AG04450 (cell line): ENCODE measurements at places on chromosomes 2 and 18. TPM values are rescaled to one million over a fixed set of nuclear protein-coding genes. Genes with fewer than 3 reads are reported as not detected.

LMAN1 gene
- 110 and 159 TPM in 2 replicates for polyA plus RNA-seq

CAPN13 gene
- polyA plus RNA-seq, result not detected in 2 replicates

AQP12A gene
- polyA plus RNA-seq, result not detected in 2 replicates

CD207 gene
- polyA plus RNA-seq, result not detected in 2 replicates

GAL3ST2 gene
- polyA plus RNA-seq, result not detected in 2 replicates

GAREM2 gene
- polyA plus RNA-seq, result 2.8 and 3.1 TPM in 2 replicates

C1GALT1C1L gene
- 0.51 and 0.77 TPM in 2 replicates for polyA plus RNA-seq

CHN1 gene
- polyA plus RNA-seq, result 207 and 258 TPM in 2 replicates

CERKL gene
- 0.09 TPM in 1 of 2 replicates, not detected in the other for polyA plus RNA-seq

INHBB gene
- polyA plus RNA-seq, result 0.05 and 0.09 TPM in 2 replicates

DNAH6 gene
- polyA plus RNA-seq, result 0.02 and 0.05 TPM in 2 replicates

ZNF892 gene
- polyA plus RNA-seq, result 1.6 TPM in 2 replicates

DCC gene
- 0.46 and 0.67 TPM in 2 replicates for polyA plus RNA-seq

GKN1 gene
- polyA plus RNA-seq, result not detected in 2 replicates

NTSR2 gene
- not detected in 2 replicates for polyA plus RNA-seq

PPM1B gene
- 29.0 and 29.1 TPM in 2 replicates for polyA plus RNA-seq

SLC4A3 gene
- 3.3 and 5.2 TPM in 2 replicates for polyA plus RNA-seq

REG3A gene
- not detected in 2 replicates for polyA plus RNA-seq

PARD6G gene
- 9.6 and 11.2 TPM in 2 replicates for polyA plus RNA-seq

THUMPD2 gene
- polyA plus RNA-seq, result 7.4 and 11.7 TPM in 2 replicates

EVX2 gene
- polyA plus RNA-seq, result not detected in 2 replicates

CXCR2 gene
- polyA plus RNA-seq, result not detected in 2 replicates

LOXHD1 gene
- polyA plus RNA-seq, result not detected in 2 replicates

KLF7 gene
- polyA plus RNA-seq, result 22.1 and 22.4 TPM in 2 replicates

CFAP221 gene
- polyA plus RNA-seq, result not detected in 2 replicates

MROH2A gene
- polyA plus RNA-seq, result not detected in 2 replicates

TUBA3E gene
- polyA plus RNA-seq, result not detected in 2 replicates

GCG gene
- polyA plus RNA-seq, result 0.27 TPM in 1 of 2 replicates, not detected in the other

PRKAG3 gene
- polyA plus RNA-seq, result not detected in 2 replicates

CENPA gene
- 6.8 and 9.3 TPM in 2 replicates for polyA plus RNA-seq

KIF1A gene
- not detected in 2 replicates for polyA plus RNA-seq

CYP27C1 gene
- polyA plus RNA-seq, result not detected in 2 replicates

SOX11 gene
- polyA plus RNA-seq, result 2.3 and 2.8 TPM in 2 replicates

IL1A gene
- polyA plus RNA-seq, result 0.51 and 0.55 TPM in 2 replicates

MYO7B gene
- 0.02 TPM in 1 of 2 replicates, not detected in the other for polyA plus RNA-seq

LOXL3 gene
- polyA plus RNA-seq, result 41.1 and 46.2 TPM in 2 replicates

DNAJC5G gene
- not detected in 2 replicates for polyA plus RNA-seq
